Muscle of leg (tissue), 16 donors: ENCODE measurements at places on chromosomes 5 and 9. TPM values are rescaled to one million over a fixed set of nuclear protein-coding genes. Genes with fewer than 3 reads are reported as not detected.

CEP120 gene
- total RNA-seq = 14.1 TPM

ATP10B gene
- total RNA-seq = 0.27 TPM

- peak overlapping the region; percentile 31 for H3K27ac ChIP-seq
- no peak overlapping the region for H3K4me3 ChIP-seq
- H3K4me1 ChIP-seq = no peaks in the 10 kb centered on the region
- no peaks in the 10 kb centered on the region for H3K27me3 ChIP-seq
- DNase-seq = peak; percentile 60
Observed at GRCh38 chr9:96061293-96061987, 185.9 kb downstream of the ERCC6L2 start.

DNA sequence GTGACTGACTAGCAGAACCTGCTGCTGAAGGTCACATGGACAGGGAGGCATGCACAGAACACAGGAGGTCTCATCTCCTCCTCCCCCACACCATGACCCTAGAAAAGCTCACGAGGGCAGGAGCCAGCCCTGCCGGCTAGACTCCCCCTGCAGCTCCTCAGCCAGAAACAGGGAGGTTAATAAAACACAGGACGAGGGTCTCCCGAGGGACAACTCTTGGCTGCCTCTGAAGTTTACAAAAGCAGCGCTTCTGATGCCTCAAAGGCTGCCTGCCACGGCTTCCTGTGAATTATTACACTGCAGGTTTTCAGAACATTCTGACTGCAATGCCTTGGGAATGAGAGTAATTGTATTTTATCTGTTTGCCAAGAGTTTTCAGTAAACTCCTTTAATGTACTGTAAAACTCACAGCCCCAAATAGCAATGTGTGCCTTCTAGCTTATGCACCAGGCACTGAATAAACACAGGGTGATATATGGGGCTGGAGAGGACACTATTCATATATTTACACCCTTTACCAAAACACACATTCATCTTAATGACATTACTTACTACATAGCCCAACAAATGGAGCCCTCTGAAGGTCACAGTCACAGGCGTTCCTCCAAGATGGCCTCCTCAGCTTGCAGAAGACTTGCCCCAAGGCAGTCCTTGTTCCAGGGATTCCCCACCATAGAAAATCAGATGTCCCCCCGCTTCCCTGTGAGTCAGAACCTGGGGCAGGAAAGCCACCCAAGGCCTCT is 83.7 kb downstream of the C5orf15 start:
- peak; percentile 76 for DNase-seq
- no peak overlapping the region for H3K4me3 ChIP-seq
- H3K27me3 ChIP-seq = no peaks in the 10 kb centered on the region
- H3K4me1 ChIP-seq = peaks cover 19% of the 10 kb centered on the region
- H3K27ac ChIP-seq = no peak overlapping the region

DNA sequence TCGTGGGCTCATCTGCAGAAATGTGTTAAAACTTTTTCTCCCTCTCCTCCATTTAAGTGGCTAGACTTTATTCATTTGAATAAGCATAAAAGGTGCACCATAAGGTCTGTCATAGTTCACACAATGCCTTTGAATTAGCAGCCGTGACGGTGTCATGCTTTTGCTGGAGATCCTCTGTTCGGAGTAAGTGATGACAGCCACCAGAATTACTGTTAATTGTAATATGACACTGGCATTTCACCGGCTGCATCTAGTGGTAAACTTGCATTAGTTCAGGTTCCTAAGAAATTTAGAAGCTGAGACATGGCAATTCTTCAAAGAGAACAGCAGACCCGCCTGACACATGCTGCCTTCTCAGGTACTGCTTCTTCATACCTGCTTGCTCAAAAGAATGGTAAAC is 241.7 kb downstream of the EBF1 start:
- H3K4me3 ChIP-seq = no peak overlapping the region
- H3K36me3 ChIP-seq = no peaks in the 10 kb centered on the region
- DNase-seq = no peak
- H3K4me1 ChIP-seq = no peaks in the 10 kb centered on the region
- no peaks in the 10 kb centered on the region for H3K27me3 ChIP-seq

GRCh38 chr5:160278343-160278742 is 34.0 kb downstream of the CCNJL start:
- H3K27ac ChIP-seq = no peak overlapping the region
- no peaks in the 10 kb centered on the region for H3K27me3 ChIP-seq
- DNase-seq = no peak
- no peak overlapping the region for H3K4me3 ChIP-seq
- H3K36me3 ChIP-seq = peaks cover 14% of the 10 kb centered on the region

GRCh38 chr5:175133185-175133584 is 310.8 kb downstream of the DRD1 start:
- H3K27ac ChIP-seq = no peak overlapping the region
- DNase-seq = no peak
- H3K36me3 ChIP-seq = no peaks in the 10 kb centered on the region
- no peak overlapping the region for H3K4me3 ChIP-seq
- no peaks in the 10 kb centered on the region for H3K4me1 ChIP-seq

- H3K27ac ChIP-seq = peak overlapping the region; percentile 53
- DNase-seq = peak; percentile 54
- no peak overlapping the region for H3K4me3 ChIP-seq
- peaks cover 17% of the 10 kb centered on the region for H3K4me1 ChIP-seq
- no peaks in the 10 kb centered on the region for H3K27me3 ChIP-seq
Observed at GRCh38 chr9:2234371-2234893, 219.3 kb downstream of the SMARCA2 start.
